ENCODE measurements at places on chromosomes 4 and X.

DNA sequence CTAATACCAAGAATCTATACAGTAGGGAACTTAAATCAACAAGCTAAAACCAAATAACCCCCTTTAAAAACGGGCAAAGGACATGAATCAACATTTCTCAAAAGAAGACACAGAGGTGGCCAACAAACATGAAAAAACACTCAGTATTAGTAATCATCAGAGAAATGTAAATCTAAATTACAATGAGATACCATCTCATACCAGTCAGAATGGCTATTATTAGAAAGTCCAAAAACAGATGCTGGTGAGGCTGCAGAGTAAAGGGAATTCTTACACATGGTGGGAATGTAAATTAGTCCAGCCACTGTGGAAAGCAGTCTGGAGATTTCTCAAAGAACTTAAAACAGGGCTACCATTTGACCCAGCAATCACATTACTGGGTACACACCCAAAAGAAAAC is 167.8 kb downstream of the PACRGL start:
- no peak for DNase-seq

GRCh38 chr4:153000076-153000420 is 63.9 kb downstream of the FHDC1 start:
- DNase-seq, result no peak

DNA sequence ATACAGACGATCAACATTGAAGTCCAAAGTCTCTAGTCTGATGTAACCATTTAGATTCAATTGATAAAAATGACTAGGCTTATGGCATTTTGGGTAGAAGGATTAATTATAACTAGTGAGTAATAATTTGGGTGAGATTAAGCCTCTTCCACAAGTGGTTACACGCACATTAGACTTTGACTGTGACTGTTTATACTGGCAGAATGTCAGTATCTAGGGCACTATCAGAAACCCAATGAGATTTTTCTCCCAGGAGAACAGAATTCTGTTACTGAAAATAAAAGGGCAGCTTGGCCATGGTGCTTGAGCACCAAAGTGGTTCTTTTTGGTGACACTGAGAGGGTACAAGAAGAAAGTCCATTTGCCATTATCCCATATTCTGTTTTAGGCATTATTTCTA is 3.3 kb downstream of the PLS3 start:
- DNase-seq, result no peak

DNA sequence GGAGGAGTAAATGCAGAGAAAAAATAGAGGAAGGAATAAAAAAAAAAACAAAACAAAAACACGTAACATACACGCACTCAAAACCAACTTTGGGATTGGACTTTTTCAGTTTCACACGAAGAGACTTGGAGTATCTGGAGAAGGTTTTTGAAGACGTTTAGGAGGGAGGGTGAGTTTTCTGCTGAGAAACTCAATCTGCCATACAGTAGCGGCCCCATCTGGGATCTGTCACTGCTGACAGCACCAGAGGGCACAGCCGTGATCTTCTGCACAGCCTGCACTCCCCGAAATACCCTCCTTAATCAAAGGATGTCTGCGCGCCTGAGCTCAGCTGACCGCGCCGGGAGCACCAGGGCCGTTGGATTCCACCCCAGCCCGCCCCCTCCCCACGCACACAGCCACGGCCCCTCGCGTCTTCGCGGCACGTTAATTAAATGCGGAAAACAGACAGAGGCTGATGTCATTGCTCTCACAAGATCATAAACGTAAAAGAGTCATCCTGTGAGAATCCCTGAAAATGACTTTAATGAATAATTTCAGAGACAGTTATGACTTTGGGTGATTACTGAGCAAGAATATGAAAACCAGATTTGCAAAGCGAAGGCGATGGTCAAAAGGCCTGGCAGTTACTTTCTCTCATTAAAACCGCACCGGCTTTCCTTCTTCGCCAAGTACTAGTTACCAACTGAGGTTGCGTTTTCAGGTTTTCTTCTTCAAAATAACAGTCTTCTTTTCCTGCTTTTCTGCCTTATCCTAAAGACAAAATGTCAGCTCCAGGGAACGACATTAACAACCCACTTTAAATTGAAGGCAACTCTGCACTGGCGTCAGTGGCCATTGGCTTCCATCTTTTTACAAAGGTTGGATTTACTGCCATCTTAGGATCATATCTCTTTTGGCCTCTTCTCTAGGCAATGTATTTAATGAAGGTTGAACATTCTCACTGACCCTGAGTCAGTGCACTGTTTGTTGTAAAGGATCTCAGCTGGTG is 10.6 kb downstream of the HAND2 start:
- DNase-seq, result no peak

DNA sequence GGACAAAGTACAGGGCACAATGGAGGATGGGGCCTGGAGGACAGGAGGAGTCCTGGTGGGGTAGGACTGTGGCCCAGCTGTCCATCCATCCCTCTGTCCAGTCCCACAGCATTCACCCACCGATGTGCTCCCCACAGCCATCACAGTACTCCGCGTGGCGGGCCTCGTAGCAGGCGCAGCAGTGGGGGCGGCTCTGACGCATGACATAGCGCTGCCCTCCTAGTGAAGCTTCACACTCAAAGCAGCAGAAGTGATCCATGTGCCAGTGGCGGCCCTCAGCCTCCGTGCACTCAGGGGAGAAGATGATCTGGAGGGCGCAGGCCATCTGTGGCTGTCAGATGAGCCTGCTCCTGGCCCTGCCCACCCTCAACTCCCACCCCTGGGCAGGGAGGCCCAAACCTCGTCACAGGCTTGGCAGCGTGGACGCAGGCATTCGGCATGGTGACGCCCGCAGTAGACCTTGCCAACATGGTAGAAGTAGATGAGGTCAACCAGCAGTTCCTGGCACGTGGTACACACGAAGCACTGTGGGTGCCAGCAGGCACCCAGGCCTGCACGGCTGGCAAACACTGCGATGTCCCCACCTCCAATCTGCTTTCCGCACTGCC is 6.3 kb downstream of the PLP2 start:
- no peak for DNase-seq

DNA sequence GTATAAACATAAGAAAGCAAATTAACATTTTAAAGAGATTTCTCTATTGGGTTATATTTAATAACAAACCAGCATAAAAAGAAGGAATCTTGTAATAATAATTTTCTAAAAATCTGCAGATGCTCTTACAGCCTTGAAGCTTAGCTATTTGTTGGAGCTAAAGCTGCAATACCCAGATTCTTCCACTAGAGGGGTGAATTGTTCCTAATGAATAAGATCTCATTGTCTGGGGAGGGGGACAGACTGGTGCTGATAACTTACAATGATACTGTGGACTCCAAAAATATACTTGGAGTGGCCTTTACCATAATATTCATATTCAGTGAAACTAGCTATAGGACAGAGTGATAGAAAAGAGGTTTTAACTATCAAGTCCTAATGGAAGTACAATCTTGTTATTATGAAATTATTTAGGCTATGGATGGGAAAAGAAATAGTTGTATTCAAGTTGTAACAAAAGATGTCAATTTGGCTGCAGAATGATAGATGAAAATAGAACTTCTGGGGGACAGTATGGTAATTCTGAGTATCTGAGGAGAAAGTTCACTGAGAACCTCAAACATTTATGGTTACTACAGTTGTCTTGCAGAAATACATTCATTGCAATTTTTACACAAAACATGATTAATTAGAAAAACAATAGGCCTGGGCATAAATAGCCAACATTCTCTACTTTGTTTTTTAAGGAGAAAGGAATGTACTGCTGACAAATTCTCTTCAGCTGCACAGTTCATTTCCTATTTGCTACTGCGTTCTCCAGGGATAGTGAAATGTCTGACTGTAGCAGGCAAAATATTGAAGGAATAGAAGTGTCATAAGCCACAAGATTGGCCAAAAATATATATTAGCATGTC is 443.3 kb downstream of the GBA3 start:
- peak; percentile 2 for DNase-seq

GRCh38 chr4:53764761-53765490 is 173.6 kb upstream of the LNX1 start:
- no peak for DNase-seq

- DNase-seq, result no peak
Measured at GRCh38 chrX:131063613-131064012, 5.5 kb downstream of the ARHGAP36 start.

GRCh38 chr4:118817178-118817930 is 18.6 kb downstream of the SEC24D start:
- no peak for DNase-seq

DNA sequence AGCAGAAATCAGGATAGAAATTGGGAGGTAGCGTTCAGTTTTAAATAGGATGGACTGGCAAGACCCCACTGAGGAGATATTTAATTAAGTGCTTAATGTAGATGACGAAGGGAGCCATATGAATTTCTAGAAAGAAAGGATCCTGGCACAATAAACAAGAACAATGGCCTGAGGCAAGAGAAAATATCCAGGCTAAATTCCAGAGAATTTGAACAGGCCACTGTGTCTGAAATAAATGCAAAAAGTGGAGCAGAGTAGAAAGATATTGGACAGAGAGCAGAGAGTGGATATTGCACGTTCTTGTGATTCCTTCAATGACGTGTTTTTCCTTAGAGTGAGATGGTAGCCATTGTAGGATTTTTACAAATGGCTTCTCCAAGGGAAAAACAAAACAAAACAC is 1504.8 kb downstream of the C4orf33 start:
- no peak for DNase-seq

DNA sequence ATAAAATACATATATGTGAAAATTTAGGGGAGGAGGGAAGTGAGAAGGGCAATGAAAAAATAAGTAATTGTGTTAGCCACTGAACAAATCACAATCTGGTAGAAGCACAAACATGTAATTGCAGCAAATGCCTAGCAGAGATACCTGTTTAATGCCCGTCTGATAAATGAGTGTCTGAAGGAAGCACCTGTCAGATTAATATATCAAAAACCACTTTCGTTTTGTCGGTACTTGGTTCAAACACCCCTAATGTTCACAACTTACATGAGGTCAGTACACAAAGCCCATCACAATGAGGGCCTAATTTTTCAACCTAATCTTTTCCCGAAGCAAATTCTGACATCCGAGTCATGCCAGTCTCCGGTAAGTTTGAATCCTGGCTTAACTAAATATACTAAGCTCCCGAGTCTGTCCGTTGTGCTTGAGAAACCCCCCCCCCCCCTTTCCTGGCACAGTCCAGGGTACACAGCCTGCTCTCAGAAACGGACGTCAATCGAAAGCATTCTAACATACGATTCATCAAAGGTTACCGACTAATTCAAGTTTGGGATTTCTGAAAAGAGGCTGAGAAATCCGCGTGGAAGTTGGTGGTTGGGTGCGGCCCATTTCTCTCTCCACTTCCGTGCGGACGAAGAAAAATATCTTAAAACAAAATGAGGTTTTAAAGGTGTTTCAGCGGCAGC is 758 bp downstream of the SDAD1 start:
- no peak for DNase-seq

DNA sequence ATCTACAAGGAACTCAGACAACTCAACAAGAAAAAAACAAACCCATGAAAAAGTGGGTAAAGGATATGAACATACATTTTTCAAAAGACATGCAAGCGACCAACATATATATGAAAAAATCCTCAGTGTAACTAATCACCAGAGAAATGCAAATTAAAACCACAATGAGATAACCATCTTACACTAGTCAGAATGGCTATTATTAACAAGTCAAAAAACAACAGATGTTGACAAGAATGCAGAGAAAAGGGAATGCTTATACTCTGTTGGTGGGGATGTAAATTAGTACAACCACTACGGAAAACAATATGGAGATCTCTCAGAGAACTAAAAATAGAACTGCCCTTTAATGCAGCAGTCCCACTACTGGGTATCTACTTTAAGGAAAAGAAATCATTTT is 12.1 kb downstream of the NIPAL1 start:
- no peak for DNase-seq

DNA sequence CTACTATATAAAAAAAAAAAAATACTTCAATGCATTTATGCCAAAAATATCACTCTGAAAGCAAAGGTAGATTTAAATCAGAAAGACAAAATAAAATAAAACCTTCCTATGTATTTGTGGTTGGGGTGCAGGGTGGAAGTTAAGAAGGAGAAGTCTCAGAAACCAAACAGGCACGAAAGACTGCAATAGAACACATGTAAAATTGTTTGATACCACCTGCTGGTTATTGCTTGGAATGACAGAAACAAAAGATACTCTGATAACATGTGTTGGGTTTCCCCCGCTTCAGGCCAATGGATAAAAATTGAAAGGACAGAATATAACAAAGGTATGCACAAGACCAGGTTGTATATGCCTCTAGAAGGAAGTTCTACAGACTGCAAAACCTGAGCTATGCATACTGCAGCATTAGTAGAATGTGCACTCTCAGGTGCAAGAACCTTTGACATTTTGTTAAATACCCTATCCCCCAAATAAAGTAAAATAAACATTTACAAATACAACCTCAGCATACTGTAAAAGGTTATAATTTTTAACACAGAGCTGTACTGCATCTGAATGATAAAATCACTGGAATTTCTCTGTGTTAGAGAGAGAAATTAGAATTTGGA is 118.8 kb downstream of the GABRA2 start:
- no peak for DNase-seq

DNA sequence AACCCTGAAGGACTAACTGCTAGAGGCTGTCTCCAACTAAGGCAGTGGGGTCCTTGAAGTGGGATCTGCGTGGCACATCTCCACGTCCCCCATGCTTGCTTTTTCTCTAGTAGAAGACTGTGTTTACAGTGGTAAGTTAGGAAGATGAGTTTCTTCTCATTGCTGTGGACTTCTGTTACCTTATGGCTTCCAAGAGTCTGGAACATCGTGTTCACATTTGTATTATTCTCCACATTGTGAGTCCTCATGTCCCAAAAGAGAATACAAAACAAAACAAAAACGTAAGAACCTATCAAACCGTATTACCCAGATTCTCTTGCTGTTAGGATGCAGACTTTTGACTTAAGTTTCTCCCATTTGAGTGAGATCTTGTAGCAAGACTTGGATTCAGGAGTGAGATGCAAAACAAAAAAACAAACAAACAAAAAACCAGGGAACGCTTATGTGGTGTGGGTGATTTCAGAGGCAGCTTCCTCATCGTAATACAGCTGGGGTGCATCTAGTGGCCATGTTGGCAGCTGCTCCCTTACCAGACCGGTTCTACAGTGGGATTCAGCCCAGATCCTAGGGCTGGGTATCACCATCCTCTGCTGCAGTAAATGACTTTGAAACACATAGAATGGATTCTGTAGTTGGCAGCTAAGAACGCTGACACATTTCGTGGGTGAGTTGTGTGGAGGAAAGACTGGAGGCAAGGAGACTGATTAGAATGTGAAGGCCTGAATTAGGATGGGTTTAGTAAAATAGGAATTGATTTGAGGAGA is 41.3 kb downstream of the TMEM131L start:
- no peak for DNase-seq

Measured in A549 (cell line).